DMS79 treated with DMSO at 0.1 percent for 48 hours (cell line): ENCODE measurements at places on chromosomes 11 and 22.
A peak's percentile ranks its signal among the peaks of the same experiment; 100 is the strongest.

GRCh38 chr11:94757037-94757735, 11.0 kb upstream of the AMOTL1 start:
- no peak for DNase-seq

DNA sequence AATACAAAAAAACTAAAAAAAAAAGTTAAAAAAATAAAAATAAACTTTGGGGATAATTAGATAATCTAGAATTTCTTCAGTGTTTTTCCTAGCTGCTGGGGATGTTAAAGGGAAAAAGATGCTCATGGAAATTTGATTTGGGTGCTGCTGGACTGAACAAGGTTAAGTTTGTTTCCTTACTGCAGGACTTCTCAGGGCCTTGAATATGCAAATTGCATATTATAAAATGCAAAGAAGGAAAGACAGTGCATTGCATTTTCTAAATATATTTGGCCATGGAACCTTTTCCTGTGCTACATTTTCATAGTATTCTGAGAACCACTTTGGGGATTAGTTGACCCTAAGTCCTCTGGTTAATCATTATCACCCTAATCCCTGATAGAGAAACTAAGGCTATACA, 79.6 kb downstream of the ABTB2 start:
- DNase-seq = no peak

GRCh38 chr11:104917271-104918112, 19.2 kb upstream of the CASP12 start:
- DNase-seq = no peak

DNA sequence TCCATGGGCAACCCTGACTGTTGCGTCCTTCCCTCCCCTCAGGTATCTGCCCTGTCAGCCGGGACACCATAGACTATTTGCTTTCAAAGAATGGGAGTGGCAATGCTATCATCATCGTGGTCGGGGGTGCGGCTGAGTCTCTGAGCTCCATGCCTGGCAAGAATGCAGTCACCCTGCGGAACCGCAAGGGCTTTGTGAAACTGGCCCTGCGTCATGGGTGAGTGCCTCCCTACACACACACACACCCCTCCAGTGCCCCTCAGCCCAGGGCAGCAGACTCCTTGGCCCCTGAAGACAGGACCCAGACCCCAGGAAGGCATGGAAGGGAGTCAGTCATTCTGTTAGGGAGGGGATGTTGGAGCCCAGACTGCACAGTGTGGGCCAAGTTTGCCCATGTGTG, 17.9 kb upstream of the UVRAG start:
- no peak for DNase-seq

GRCh38 chr22:17271711-17272451, 52.6 kb upstream of the ADA2 start:
- DNase-seq = no peak

DNA sequence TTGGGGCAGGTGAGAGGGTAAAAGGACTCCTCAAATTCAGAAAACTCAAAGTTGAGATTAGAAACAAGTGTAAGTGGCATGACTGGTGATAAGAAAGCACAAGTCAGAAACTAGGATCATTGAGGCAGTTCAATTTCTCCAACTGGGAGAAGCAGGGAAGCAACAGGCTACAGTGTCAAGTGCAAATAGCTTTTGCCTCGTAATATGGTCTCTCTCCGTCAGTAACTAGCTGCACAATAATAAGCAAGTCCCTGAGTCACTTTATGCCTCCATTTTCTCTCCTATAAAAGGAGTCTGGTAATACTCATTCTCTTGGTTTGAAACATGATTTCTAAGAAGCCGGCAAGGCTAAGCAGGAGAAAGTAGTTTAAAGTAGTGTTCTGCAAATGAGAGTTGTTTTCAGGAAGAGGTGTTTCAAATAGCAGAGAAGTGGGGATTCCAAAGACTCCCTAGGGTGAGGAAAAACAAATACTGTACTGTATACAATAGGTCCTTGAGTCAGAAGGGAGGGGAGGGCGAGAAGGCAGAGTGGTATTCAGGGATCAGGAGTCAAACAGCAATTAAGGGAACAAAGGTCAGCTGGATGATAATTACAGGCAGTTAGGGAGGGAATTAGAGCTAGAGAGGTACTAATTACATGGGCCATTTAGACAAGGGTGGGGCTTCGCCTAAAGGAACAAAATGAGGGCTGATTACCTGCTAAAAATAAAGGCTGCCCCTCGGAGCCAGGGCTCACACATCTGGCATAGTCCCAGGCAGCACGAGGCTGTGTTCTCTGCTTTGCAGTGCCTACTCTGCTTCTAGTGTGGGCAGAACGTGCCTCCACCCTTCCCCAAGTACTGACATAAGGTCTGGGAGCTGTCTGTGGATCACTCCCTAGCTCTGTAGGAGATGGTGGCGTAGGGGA, 96.0 kb upstream of the BDNF start:
- peak; percentile 63 for DNase-seq
